ENCODE measurements at places on chromosomes 6 and 20. TPM values are rescaled to one million over a fixed set of nuclear protein-coding genes. Genes with fewer than 3 reads are reported as not detected.

Gene BMP7
- 17.2 TPM for total RNA-seq

Gene ANGPT4
- 0.98 TPM for total RNA-seq

Gene SIRPD
- not detected for total RNA-seq

DNA sequence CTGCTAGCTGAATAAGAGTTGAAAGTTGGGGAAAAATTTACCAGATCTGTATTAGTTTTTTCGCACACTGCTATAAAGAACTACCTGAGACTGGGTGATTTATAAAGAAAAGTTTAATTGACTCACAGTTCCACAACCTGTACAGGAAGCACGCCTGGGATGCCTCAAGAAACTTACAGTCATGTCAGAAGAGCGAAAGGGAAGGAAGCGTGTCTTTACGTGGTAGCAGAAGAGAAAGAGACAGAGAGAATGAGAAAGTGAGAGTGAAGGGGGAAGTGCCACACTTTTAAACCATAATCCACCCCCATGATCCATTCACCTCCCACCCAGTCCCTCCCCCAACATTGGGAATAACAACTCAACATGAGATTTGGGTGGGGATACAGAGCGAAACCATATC, 79.6 kb downstream of the KHDC1L start:
- no peak overlapping the region for H3K4me3 ChIP-seq
- no peaks in the 10 kb centered on the region for H3K4me1 ChIP-seq
- no peak overlapping the region for H3K27ac ChIP-seq
- DNase-seq: no peak
- H3K27me3 ChIP-seq: no peaks in the 10 kb centered on the region
- no peaks in the 10 kb centered on the region for H3K36me3 ChIP-seq

DNA sequence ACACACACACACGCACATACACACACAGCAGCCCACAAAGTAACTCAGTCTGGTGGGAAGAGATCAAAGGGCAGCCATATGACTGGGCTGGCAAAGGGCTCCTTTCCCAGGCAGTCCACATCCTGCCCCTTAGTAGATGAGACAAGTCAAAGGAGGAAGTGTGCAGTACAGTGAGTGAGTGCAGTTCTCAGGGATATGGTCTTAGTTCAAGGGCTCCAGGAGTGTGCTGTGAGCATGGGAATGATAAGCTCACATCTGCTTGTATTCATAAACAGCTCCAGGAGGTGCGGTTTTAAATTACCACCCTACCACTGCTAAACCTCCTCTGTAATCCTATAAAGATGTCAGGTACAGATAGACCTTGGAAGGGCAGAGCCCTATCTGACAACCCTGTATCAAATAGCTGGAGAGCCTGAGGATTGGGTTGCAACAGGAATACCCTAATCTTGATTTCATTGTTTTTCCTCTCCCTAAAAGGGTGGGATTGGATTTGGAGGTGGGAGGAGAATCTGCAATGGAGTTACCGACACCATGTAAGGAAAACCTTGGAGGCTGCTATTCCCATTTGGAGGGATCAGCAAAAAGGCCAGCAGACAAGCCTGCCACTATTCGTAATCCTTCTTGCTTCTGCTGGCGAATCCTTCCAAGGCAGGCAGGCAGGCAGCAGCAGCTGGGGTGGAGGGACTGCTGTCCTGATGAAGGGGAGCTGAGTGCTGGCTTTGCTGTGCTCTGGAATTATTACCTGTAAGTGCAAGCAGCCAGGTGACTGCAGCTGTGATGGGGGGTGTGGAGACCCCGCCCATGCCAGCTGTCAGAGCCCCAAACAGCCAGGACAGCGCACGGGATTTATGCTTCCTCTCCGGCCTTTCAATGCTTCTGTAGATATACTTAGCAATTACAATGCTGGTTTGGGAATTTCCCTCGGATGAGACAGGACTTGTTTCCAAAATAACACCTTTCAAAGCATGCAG, 342.7 kb downstream of the PRL start:
- H3K27ac ChIP-seq: no peak overlapping the region
- H3K4me1 ChIP-seq: peaks cover 14% of the 10 kb centered on the region
- no peak overlapping the region for H3K4me3 ChIP-seq
- no peaks in the 10 kb centered on the region for H3K36me3 ChIP-seq
- H3K27me3 ChIP-seq: no peaks in the 10 kb centered on the region
- DNase-seq: no peak

GRCh38 chr6:43725643-43726580, 38.3 kb upstream of the MRPS18A start:
- no peaks in the 10 kb centered on the region for H3K27me3 ChIP-seq
- no peak for DNase-seq
- peak overlapping the region; percentile 69 for H3K27ac ChIP-seq
- H3K4me3 ChIP-seq: no peak overlapping the region

DNA sequence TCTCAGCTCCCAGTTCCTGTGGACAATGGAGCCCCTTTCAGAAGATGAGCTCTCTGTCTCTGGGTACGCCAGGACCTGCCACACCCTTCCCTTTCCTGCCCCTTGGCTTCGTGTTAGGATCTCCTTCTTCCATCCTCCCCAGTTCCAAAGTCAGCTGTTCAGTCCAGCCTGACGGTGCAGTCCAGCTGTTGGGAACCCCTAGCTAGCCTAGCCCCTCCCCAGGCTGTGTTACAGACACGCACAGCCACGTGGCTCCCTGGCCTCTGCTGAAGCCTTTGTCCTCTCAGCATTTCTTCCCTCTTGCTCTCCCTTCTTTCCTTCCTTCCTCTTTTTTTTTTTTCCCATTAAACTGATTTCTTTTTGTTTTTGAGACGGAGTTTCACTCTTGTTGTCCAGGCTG, 12.4 kb upstream of the TFAP2C start:
- H3K36me3 ChIP-seq: no peaks in the 10 kb centered on the region
- no peak overlapping the region for H3K4me3 ChIP-seq

GRCh38 chr6:168956141-168956838, 297.4 kb downstream of the THBS2 start:
- no peak overlapping the region for H3K4me3 ChIP-seq
- peak overlapping the region; percentile 30 for H3K27ac ChIP-seq
- no peak for DNase-seq
- peaks cover 2% of the 10 kb centered on the region for H3K4me1 ChIP-seq

GRCh38 chr6:151096255-151096612, 143.5 kb upstream of the AKAP12 start:
- no peak for DNase-seq
- H3K4me3 ChIP-seq: no peak overlapping the region
- no peak overlapping the region for H3K27ac ChIP-seq
- H3K4me1 ChIP-seq: no peaks in the 10 kb centered on the region
- no peaks in the 10 kb centered on the region for H3K36me3 ChIP-seq
- no peaks in the 10 kb centered on the region for H3K27me3 ChIP-seq
